CD4-positive, alpha-beta T cell treated with Interleukin-4 for 1 hour (primary cell): ENCODE measurements at places on chromosomes 12 and 14.

DNA sequence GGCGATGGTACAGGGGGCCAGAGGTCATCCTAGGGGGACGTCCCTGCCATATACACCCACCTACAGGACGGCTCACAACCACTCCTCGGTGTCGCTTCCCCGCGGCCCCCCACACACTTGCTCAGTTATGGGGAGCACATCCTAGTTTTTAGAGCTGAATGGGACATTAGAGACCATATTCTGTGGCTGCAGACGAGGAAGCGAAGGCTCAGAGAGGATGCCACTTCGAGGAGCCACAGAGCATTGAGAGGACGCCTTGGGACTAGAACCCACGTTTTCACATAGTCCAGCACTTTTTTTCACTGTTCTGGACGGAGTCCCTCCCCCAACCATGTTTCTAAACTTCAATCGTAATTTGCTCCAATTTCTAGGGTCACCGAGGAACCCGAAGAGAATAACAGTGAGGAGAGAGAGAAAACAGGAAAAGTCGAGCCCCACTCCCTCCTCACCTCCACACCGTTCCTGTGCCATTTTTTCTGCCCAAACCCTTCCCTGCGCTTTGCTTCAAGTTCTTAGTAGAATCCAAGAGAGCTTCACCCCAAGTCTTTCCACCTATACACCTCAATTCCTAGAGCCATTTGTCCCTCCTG is 641 bp upstream of the ASCL1 start:
- no peak for DNase-seq

DNA sequence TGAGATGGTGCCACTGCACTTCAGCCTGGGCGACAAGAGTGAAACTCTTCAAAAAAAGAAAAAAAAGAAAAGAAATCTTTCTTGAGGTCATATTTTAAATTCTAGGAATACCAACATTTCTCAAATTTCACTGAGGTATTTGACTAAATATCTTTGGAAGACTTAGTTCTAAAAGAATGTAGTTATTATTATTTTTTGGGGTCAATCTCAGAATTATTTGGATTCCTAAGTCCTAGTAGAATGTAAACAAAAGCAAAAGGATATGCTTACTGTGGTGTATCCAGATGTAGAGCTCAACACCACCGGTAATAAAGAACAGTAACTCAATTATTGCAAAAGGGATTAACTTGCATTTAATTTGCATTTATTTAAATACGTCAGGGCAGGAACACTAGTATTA is 25.0 kb downstream of the PRICKLE1 start:
- DNase-seq, result no peak

- DNase-seq, result no peak
These were observed 24.6 kb upstream of the AICDA start for GRCh38 chr12:8637244-8637643.

- DNase-seq, result no peak
These were observed 50.2 kb downstream of the TTLL5 start for GRCh38 chr14:75711105-75711795.

GRCh38 chr12:92278378-92278828 is 132.8 kb upstream of the BTG1 start:
- no peak for DNase-seq

DNA sequence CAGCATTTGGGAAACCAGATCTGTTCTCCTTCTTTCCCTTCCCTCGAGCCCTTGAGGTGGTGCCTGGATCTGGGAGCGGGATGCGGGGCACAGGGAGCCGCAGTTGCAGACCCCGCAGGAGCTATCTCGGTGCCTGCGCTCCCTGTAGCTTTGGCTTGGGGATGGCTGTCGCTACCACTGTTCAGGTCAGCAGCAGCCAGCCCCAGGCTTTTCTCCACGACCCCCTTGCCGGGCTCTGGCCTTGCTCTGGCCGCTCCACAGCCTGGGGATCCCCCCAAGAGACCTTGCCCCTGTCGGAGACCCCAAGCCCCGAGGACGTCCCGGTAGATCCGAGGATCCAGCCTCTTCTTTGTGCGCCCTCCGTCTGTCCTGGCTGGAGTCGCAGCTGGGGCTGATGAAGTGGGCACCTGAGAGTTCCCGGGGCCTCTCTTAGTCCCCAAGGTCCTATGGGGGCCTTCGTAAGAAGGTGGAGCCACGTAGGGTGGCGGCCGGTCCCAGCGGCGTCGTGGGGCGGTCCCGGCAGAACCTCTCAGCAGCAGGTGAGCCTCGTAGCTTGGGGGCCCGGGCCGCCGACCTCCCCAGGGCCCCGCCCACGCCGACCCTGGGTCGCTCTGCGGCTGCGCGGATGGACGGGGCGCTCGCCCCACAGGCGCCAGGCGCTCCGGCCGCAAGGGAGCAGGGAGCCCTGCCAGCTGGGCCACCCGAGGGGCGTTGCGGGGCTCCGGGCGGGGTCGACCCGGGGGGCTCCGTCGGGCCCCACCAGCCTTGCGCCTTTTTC is 1.3 kb downstream of the DDN start:
- DNase-seq, result peak; percentile 56
